Urothelium cell line (cell line): ENCODE measurements at places on chromosomes 13 and 19.

GRCh38 chr13:95155504-95155903 lies 145.7 kb downstream of the ABCC4 start:
- no peak for DNase-seq

- DNase-seq: no peak
Observed at GRCh38 chr19:44792281-44792680, 14.6 kb downstream of the CBLC start.

- DNase-seq: no peak
Observed at GRCh38 chr13:46192412-46192811, 10.4 kb upstream of the LCP1 start.

- DNase-seq: no peak
Observed at GRCh38 chr13:79307433-79307861, 98.6 kb downstream of the RBM26 start.

- DNase-seq: no peak
Observed at GRCh38 chr13:100458673-100459072, 129.9 kb downstream of the GGACT start.

- DNase-seq: no peak
Observed at GRCh38 chr13:44622261-44622660, 46.1 kb upstream of the TSC22D1 start.

DNA sequence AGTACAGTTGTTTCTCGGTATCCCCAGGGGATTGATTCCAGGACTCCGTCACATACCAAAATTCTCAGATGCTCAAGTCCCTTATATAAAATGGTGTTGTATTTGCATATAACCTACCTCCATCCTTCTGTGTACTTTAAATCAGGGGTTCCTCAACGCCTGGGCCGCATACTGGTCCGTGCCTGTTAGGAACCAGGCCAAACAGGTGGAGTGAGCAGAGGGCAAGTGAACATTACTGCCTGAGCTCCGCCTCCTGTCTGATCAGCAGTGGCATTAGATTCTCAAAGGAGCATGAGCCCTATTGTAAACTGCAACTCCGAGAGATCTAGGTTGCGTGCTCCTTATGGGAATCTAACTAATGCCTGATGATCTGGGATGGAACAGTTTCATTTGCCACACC lies 42.2 kb upstream of the KCTD4 start:
- DNase-seq: no peak

- DNase-seq: no peak
Observed at GRCh38 chr19:35240327-35240726, 8.5 kb upstream of the LSR start.

GRCh38 chr19:28882818-28883217 lies 330.1 kb downstream of the UQCRFS1 start:
- no peak for DNase-seq

GRCh38 chr19:3914199-3914598 lies 18.7 kb upstream of the NMRK2 start:
- peak; percentile 47 for DNase-seq

DNA sequence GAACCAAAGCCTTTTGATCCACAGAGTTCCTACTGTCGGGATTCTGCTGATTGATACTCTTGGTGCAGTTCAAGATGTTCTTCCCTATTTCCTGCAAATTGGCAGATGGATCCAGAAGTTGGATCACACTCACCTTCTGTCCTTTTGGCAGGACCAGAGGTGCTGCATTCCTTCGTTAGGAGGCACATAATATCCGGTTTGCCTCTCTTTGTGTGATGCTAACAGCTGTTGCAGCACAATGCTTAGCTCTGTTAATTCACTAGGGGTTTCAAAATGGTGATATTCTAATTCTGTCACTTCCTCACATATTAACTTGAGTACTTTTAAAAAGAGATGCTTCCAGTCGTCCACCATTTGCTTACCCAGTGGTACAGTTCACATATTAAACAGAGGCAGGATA lies 15.2 kb upstream of the CHST8 start:
- no peak for DNase-seq

DNA sequence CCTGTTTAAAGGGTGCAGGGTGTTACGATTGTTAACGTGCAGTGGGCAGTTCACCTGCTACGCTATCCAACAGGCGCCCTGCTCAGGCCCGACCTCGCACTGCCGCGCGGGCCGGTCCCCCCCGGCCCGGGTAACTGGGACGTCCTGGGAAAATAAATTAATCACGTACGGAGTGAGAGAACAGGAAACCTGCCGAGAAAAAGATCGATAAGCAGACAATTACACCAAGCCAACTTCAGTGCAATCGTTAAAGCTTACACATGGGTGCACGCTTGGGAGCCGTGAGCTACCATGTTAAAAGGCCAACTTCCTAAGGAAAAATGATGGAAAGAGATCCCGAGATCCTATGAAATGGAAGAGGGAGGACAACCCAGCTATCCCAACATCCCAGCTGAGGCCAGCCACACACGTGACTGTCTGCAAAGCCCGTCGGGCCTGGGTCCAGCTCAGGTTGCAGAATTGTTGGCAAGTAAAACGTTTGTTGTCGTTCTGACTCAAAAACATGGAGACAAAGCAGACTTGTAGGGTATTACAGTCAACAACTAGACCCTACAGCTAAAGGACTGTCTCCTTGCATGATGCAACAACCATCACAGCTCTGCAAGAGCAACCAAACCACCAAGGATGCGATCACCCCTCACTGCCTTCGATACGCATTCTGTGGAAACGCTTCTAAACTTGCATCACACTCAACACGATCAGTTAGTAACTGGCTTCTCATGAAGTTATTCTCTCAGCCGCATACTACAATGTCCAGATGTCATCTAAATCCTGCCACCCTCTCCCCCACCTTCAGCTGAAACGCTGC lies 741 bp upstream of the TUBGCP3 start:
- no peak for DNase-seq

- DNase-seq: no peak
Observed at GRCh38 chr19:43132696-43133095, 50.2 kb upstream of the PSG2 start.

- no peak for DNase-seq
Observed at GRCh38 chr13:76874479-76874878, 11.7 kb downstream of the KCTD12 start.

DNA sequence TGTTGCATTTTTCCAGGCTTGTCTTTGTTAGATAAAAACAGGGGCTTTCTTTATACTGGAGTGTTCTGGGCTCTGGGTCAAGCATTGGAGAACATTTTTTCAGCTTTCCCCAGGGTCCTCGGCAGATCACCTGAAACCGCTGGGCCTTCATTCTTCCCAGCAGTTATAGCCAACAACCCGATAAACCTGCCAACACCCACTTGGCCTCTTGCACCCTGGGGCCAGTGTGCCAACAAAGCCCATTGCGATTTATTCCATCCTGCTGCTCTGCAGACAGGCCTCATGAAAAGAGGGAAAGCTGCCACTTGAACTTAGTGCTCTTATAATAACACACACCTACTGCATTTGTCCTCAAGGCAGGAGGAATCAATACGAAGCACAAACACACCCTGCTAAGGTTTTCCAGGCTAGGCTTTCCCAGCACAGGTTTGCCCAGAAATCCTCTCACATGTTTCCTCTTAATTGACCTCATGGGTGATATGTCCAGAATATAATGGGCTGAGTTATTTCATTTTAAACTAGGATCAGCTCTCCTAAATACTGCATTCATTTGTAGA lies 669.3 kb downstream of the LIG4 start:
- DNase-seq: no peak

- no peak for DNase-seq
Observed at GRCh38 chr19:41862445-41862986, 2.5 kb downstream of the RPS19 start.

- no peak for DNase-seq
Observed at GRCh38 chr13:44760434-44760833, 184.3 kb upstream of the TSC22D1 start.
